ENCODE measurements at places on chromosomes 12 and 14.

DNA sequence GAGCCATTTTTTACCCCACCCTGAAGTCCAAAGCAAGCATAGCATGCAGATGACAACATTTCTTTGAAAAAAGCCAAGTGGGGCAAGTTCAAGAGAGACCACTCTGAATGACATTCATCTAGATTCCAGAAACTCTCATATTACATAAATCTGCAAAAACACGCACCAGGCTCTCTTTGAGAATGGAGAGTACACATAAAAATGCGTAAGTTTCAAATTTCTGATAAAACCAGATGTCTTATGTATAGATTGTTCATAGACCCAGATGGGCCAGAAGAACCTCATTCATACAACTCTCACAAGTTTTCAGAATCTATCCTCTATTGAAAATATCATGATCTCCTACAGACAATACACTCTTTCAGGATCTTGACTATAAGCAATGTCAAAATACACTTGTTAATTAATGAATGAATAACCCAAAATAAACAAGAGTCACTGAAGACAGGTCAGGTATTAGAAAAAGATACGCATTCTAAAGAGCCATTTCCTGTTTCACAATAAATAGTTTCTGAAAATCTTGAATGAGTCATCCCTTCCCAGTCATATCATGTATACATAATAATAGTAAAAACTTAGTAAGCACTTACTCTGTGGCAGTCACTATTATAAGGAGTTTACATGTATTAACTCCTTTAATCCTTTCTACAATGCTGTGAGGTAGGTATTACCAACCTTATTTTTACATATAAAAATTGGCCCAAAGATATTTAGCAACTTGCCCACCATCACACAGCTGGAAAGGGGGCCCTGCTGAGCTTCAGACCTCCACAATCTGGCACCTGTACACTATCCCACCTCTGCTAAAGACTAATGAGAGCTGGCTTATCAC lies 72.0 kb downstream of the PPP2R5E start:
- DNase-seq = peak; percentile 9

DNA sequence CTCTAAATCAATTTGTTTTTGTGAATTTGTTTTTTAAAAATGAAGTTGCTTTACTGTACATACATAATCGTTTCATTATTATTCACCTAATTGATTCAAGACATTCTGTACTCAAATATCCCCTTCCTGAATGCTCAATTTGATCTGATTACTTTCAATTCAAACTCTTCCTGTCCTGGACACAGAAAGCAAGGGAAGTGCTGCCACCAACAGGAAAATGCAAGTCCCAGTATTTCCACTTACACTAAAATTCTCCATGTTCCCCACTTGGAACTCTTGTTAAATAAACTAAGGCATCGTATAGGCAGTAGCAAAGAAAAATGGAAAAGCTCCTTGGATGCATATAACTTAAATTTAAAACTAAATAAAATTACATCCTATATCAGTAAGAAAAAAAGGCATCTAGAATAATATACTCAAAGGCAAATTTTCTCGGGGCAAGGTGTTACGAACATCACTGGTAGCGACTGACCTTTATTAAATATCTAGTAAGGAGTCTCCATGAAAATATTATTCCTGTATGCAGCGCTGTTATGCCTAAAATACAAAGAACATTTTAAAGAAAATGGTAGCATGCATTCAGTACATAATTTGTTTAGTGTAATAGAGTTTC lies 72.0 kb upstream of the DBX2 start:
- DNase-seq = peak; percentile 36

- no peak for DNase-seq
Observed at GRCh38 chr12:128091101-128091720, 175.8 kb upstream of the TMEM132C start.

DNA sequence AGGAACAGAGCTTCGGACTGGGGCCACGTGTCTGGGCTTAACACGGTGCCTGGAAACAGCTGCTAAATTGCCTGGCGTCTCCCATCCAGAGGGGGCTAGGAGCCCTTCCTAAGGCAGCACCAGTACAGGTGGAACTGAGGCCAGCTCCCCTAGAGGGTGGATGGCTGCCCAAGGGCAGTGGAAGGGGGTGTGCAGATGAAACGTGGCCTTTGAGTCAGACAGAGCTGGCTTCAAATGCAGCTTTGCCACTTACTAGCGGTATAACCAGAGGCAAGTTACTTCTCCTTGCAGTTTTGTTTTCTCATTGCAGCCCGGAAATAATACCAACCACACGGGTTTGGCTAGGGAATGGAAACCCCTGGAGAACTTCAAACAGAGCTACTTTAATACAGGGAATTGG lies 59.3 kb upstream of the SLC24A4 start:
- no peak for DNase-seq

DNA sequence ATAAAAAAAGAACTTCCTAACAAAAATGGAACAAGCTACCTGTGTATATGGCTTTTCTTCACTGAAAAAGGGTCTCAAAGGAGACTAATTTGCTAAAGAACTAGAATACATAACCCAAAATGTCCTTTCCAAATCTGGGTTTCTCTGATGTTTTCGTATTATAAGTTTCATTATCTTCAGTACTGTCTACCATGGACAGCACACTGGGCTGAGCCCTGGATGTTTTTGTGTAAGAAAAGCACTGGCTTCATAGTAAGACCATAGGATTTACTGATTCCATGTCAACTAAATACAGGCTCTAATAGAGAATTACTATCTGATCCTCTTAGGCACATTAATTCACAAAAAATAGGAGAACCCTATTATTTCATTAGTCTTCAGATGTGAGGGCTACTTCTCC lies 94.3 kb upstream of the GPHB5 start:
- DNase-seq = no peak
